NCI-H1436 treated with DMSO at 0.1 percent for 48 hours (cell line): ENCODE measurements at places on chromosomes 2 and 18.

- DNase-seq, result no peak
These were observed 186.0 kb downstream of the DIS3L2 start for GRCh38 chr2:232147440-232148077.

- DNase-seq, result no peak
These were observed 255.8 kb downstream of the SETBP1 start for GRCh38 chr18:44936485-44936884.

- no peak for DNase-seq
These were observed 24.6 kb downstream of the FECH start for GRCh38 chr18:57561728-57562423.

DNA sequence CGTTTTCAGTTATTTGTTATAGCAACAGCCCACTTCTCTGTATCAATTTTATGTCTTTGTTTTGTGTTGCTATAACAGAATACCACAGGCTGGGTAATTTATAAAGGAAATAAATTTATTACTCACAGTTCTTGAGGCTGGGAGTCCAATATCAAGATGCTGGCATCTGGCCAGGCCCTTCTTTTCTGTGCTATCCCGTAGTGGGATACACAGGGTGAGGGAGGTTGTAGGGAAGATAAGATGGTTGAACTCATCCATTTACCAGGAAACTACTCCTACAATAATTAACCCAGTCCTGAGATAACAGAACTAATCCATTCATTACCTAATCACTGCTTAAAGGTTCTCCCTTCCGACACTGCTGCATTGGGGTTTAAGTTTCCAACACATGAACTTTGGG, 220.7 kb downstream of the TPGS2 start:
- no peak for DNase-seq

- DNase-seq, result no peak
These were observed 104.8 kb downstream of the POLR1A start for GRCh38 chr2:86000938-86001312.

GRCh38 chr2:70141902-70142589, 48.8 kb downstream of the C2orf42 start:
- no peak for DNase-seq

- no peak for DNase-seq
These were observed 35.0 kb downstream of the BMPR2 start for GRCh38 chr2:202411097-202411496.

DNA sequence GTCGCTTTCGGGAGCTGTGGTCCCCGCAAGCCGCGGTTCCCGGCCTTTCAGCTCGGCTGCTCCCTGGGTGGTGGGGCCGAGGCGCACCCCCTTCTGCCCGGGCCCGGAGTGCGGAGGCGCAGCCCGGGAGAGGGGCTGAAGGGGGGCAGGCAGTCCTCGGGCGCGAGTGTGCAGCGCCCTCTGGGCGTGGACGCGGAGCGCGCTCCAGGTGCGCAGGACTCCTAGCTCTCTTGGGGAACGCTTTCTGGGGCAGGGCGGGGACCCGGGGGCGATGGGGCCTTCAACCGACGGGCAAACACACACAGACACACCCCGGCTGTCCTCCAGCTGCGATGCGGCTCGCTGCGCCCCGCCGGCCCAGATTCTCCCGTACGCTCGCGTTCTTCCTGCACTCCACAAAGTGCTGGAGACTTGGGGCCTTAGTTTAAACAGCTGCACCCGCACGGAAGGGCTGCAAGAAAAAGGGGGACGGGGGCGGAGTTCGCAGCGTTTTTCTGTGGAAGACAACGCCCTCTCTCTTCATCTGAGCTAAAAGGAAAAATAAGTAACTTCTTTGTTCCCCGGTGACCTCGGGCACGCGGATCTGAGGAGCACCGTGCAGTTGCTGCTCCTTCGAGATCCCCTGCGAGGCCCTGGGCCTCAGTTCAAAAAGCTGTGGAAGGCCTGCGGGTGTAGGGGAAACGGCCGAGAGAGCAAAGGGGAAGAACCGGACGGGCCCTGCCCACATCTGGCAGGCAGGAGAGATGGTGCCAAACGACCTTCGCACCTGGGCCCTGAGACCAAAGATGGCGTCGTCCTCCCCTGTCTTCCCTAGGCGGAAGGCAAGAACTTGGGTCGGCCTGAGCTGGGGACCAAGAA, 593 bp upstream of the SDC1 start:
- no peak for DNase-seq

GRCh38 chr2:184906709-184907108, 308.4 kb downstream of the ZNF804A start:
- DNase-seq, result no peak

GRCh38 chr18:9359796-9360195, 25.2 kb downstream of the TWSG1 start:
- no peak for DNase-seq

- DNase-seq, result no peak
These were observed 38.9 kb downstream of the ZNF516 start for GRCh38 chr18:76456018-76456750.
